HS-5 (cell line): ENCODE measurements at places on chromosomes 16 and 17.
A peak's percentile ranks its signal among the peaks of the same experiment; 100 is the strongest.

DNA sequence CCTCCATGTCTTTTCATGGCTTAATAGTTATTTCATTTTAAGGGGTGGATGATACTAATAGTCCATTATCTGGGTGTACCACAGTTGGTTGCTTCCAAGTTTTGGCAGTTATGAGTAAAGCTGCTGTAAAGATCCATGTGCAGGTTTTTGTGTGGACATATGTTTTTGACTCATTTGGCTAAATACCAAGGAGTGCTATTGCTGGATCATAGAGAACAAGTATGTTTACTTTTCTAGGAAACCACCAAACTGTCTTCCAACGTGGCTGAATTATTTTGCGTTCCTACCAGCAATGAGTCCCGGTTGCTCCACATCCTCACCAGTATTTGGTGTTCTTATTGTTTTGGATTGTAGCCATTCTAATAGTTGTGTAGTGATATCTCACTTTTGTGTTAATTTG lies 181.9 kb downstream of the SPECC1 start:
- DNase-seq: peak; percentile 69

- DNase-seq: no peak
Observed at GRCh38 chr16:68113059-68113761, 28.0 kb downstream of the NFATC3 start.

GRCh38 chr17:17538417-17539391 lies 42.5 kb upstream of the RASD1 start:
- DNase-seq: no peak

- DNase-seq: no peak
Observed at GRCh38 chr16:56939801-56940200, 7.9 kb downstream of the HERPUD1 start.

DNA sequence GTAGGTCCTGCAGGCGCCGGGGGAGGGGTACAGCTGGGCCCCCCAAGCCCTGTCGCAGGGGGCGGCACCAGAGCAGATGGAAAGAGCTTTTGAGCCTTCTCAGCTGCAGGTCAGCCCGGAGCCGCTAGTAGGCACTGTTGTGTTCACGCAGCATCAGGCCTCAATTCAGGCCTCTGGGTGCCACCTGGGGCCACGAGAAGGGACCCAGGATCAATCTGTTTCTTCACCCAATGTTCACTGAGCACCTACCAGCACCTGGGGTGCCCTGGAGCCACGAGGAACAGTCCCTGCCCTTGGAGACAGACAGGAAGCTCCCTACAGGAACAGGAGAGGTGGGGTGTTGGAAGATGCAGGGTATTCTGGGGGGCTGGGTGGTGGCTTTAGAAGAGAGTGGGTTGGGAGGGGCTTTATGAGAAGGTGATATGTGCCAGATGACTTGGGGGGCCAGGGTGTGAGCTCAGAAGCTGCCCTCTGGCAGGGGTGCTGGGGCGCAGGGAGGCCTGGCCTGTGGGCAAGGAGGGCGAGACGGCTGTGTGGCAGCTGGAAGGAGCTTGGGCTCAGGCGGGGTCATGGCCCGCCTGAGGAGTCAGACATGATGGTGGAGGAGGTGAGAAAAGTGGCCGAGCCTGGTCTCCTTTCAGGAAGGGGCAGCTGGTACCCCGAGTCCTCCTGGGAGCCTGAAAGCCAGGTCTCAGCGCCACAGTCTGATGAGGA lies 121.9 kb upstream of the GSE1 start:
- DNase-seq: no peak

DNA sequence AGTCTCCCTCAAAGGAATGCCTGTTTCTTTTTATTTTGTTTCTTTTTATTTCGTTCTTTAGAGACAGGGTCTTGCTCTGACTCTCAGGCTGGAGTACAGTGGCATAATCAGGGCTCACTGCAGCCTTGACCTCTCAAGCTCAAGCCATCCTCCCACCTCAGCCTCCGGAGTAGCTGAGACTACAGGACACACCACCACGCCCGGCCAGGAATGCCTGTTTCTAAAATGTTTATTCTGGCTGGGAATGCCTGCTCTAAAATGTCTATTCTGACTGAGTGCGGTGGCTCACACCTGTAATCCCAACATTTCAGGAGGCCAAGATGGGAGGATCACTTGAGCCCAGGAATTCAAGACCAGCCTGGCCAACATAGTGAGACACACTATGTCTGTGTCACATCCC lies 2.5 kb upstream of the MMP28 start:
- DNase-seq: no peak

DNA sequence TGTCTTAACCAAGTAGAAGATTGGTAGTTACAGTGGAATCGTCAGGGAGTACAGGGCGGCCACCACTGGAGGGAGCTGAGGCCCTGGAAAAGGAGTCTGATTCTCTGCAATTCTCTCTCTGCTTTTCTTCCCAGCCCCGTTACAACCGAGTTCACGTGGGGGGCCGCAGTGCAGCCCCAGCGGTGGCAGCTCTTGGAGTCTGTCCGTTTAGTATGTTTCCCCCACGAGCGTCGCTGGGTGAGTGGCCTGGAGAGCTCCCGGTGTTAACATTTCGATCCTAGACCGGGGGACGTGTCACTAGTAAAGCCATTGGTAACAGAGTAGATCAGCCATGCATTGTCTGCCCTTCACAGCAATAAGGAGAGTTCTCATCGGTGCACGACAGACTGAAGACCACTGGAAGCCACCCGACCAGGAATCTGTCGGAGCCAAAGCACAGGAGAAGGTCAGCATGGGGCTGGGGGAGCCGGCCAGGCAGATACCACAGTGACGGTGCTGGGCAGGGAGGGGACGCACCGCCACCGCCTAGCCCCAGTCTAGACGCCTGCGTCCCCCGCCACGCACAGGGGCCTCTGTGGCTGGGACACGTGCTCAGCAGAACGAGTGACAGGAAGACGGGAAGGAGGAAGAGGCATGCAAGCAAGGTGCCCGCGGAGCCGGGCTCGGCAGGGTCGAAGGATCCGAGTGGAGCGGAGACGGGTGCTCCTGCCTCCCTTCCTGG lies 15.7 kb downstream of the SLC16A3 start:
- no peak for DNase-seq

DNA sequence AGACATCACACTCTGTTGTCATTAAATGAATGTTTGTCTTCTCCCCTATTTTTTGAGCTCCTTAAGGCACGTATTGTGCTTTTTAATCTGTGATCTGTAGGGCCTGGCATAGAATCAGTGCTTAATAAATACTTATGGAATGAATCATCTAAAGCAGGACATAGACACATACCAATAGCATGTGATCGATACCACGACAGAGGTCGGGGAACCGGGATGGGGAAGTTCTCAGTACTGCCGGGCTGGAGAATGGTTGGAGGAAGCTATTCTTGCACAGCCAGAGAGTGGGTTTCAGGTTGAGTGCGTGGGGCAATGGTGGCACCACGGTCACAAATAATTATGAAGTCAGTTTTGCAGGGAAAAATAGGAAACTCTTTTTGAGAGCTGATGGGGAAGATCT lies 26.8 kb downstream of the NLRP1 start:
- DNase-seq: peak; percentile 59

DNA sequence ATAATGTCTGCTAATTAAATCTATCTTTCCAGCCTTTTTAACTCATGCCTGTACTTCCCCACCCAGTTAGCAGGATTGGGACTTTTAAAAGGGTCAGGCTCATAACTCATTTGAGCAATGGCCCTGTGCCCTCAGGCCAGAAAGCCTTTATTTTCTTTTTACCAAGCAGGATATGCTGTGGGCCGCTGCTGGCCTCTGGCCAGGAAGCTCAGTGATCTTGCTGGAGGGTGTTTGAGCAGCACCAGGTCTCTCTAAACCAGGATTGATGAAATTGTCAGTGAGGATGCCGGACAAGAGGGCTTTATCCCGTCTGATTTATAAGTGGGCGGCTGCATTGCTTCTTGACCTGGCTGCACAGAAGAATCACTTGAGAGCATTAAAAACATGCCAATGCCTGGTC lies 187.8 kb downstream of the RAB11FIP4 start:
- DNase-seq: no peak

DNA sequence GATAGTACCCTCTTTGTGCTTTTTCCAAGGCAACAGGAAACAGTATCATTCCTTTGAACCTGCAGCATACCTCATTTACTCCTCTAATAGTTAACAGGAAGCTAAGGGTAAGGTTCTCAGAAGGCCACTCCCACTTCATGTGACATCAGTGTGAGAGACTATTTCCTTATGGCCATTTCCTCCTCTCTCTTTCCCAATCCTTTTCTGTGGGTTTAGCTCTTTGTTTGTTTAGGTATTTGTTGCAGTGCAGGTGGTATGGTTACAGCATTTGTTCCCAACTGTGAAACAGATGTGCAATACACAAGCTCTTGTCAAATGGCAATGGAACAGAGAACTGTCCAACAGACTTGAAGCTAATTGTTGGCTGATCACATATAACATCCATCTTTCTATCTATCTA lies 14.7 kb downstream of the TMC5 start:
- DNase-seq: no peak

- no peak for DNase-seq
Observed at GRCh38 chr16:15031179-15031578, 24.7 kb downstream of the NTAN1 start.

- no peak for DNase-seq
Observed at GRCh38 chr16:28876973-28877654, 1.2 kb upstream of the ATP2A1 start.

GRCh38 chr17:36941265-36942010 lies 4.2 kb downstream of the LHX1 start:
- no peak for DNase-seq

- DNase-seq: no peak
Observed at GRCh38 chr16:78953526-78953925, 647.0 kb downstream of the MAF start.

GRCh38 chr17:30831257-30831656 lies 509 bp upstream of the ATAD5 start:
- DNase-seq: no peak

DNA sequence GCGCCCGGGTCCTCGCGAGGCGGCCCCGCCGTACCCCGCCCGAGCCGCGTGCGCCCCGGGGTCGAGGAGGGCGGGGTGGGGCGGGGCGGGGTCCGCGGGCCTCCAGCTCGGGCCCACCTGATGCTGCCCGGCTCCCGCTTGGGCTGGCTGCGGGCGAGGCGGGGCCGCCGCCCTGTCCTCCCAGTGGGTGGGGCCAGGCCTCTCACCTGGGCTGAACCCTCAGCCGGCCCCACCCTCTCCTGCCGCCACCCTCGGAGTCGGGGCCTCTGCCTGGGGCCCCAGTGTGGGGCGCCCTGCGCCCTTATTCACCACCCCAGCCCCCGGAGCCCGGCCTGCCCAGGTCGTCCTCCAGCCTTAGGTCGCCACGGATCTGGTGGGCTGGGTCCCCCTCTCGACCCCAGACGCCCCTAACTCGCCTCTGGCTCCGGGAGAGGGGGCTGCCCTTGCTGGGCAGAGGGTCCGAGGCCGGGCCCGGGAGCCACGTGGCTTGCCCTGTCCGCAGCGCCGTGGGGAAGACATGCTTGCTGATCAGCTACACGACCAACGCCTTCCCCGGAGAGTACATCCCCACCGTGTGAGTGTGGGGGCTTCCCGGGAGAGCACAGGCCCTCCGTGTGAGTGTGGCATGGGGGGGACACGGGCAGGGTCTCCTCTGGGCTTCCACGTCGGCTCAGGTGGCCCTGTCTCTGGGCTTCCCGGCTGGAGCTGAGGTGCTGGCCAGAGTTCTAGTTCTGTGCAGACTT lies 578 bp downstream of the RAC3 start:
- DNase-seq: no peak

DNA sequence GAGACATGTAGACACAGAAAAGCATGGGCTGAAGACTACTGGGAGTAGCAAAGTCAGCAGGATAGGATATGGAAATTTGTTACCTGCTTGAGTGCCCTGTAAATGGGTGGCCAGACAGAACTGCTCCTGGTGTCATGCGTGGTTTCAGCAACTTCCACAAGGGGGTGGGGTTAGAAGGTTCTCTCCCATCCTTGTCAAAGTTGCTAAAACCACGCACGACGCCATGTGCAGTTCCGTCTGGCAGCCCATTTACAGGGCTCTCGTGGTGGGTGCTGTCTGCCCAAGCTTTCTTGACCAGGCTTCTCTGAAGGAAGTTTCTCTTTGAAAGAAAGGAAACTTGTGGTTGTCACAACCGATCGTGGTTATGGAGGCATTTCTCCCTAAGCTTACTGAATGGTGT lies 6.9 kb upstream of the DBNDD1 start:
- DNase-seq: no peak

DNA sequence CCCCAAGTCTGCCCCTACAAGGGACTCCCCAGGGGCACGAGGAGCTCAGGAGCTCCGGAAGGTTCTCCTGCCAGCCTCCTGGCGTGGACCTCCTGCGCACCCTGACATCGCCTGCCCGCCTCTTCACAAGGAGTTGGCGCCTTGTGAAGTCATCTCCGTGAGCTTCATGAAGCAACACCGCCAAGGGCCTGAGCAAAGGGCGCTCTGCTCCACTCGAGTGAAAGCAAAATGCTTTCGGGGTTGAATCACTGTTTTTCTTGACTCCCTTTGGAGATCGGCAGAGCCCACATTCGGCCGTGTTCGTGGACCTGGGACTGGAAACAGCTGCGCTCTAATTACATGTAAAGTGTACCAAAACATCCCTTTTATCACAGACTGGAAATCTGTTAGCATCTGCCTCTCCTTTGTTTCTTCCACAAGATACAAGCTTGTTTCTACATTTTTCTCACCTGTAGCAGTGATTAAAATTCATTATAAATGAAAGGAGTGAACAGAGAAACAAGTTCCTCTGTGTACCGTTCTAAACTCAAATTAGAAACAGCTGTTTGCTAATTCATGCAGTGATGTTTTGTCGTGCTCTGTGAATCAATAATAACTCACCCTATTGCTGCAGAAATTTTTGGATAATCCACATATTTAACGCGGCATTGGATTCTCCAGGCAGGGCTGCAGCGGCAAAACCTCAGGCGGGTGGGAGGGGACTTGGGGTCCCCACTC lies 203.3 kb downstream of the ZNF423 start:
- no peak for DNase-seq

DNA sequence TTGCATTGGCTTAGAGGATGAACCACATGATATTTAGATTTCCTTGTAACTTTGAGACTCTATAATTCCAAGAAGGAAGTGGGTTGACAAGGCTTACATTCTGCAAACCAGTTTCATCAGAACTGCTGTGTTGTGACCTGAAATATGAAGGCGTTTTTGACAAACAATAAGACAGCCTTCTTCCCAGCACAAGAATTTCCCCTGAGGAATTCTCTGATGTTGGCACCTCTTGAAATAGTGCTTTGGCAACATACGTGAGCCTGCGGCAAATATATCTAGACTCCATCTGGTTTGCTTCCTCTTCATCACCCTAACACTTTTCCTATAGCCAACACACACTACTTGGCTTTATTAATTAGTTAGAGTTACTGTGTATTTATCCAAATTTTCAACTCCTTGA lies 585.5 kb upstream of the SOX9 start:
- DNase-seq: no peak

DNA sequence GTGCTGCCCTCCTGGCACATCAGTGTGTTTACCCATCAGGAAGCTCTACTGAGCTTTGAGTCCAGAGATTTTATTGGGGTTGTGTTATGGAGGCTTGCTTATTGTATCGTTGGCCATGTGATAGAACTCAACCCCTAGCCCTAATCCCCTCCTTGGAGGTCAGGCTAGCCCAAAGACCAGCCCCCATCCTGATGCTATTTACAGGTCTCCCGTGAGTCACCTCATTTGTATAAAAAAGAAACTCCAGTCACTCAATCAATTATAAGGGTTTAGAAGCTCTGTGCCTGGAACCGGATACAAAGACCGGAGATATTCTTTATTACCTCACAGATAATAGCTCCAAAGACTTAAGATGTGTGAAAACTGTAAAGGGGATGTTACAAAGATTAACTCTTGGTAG lies 405.9 kb downstream of the CNTNAP4 start:
- no peak for DNase-seq
